ENCODE measurements at places on chromosomes 4 and X. TPM values are rescaled to one million over a fixed set of nuclear protein-coding genes. Genes with fewer than 3 reads are reported as not detected.

GRCh38 chr4:148376151-148376550 lies 66.1 kb downstream of the NR3C2 start:
- DNase-seq = peak; percentile 3

The EGFL6 gene
- 0.25 TPM for polyA plus RNA-seq

The DCK gene
- polyA plus RNA-seq = 5.7 TPM

- no peak for DNase-seq
Measured at GRCh38 chr4:108396900-108397497, 223.4 kb upstream of the RPL34 start.

GRCh38 chr4:5805270-5805669 lies 87.6 kb downstream of the CRMP1 start:
- DNase-seq = no peak

GRCh38 chr4:26911254-26911653 lies 50.6 kb downstream of the STIM2 start:
- DNase-seq = no peak

DNA sequence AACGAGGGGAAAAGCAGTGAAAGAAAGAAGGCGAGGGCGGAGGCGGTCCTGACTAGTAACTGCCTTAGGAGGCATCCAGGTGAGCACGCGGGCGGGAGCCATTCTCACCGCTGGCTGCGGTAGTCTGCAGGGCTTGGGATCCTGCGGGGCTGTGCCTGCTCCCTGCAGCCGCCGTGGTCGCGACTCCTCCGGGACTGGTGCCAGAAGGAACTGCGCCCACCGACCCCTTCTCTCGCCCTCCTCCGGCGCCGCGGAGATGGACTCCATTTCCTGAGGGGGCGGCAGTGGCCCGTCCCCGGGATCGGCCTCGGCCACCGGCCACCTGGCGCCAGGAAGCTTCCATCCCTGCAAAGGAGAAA lies 543 bp downstream of the NFXL1 start:
- no peak for DNase-seq

- DNase-seq = no peak
Measured at GRCh38 chr4:73006286-73006990, 63.1 kb downstream of the COX18 start.

DNA sequence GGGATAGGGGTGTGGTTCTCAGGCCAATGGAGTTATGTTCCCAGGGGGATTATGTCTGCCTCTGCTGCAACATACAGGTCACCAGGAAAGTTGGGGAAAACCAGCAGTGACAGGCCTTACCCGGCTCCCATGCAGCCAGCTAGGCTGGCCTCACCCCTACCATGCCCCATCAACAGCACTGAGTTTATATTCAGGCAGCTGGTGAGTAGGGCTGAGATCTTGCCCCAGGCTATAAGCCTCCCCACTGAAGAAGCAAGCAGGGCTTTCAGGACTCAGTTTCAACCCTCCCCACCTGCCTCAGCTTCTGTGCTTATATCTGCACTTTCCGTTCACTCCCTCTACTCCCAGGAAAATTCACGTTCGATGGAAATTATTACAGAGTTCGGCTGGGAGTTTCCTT lies 122.4 kb upstream of the PGRMC2 start:
- DNase-seq = no peak

All from SK-N-SH (cell line).